ENCODE measurements at places on chromosomes 16 and 17. TPM values are rescaled to one million over a fixed set of nuclear protein-coding genes. Genes with fewer than 3 reads are reported as not detected.

- DNase-seq, result peak; percentile 80
Observed at GRCh38 chr17:75683583-75683982, 16.4 kb downstream of the SAP30BP start.

DNA sequence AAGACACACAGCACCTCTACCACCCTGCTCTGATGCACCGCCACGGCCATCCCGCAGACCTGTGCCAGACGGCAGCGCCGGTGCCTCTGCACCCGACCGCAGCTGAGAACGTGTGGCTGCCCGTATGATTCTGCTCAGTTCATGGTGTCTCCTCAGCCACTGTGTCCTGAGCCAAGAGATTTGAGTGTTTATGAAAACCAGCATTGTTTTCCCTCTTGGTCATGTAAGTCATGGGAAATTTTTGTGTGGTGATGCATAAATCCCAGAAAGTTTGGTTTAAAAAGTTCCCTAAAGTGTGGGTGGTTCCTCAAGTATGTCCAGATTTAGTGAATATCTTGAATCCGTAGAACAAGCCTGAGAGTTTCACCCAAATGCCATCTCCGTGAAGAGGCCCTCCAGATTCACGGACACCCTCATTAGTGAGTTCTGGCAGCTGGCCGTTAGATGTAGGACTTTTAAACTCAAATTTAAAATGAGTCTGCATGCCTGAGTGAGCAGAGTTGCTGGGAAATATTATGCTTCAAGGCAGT lies 57.6 kb downstream of the CDRT4 start:
- no peak for DNase-seq

GRCh38 chr17:43545383-43545632 lies 832 bp downstream of the ETV4 start:
- peak; percentile 28 for DNase-seq

GRCh38 chr17:76841776-76842405 lies 26.3 kb upstream of the MGAT5B start:
- DNase-seq, result peak; percentile 34

Gene YBX2
- 1.3 TPM for total RNA-seq

Gene CDRT15
- total RNA-seq, result not detected

All from stomach (tissue), 19 donors.